ENCODE measurements at places on chromosomes 3 and 15.
A peak's percentile ranks its signal among the peaks of the same experiment; 100 is the strongest.

GRCh38 chr3:169145540-169146178, 517.9 kb downstream of the MECOM start:
- DNase-seq = no peak

DNA sequence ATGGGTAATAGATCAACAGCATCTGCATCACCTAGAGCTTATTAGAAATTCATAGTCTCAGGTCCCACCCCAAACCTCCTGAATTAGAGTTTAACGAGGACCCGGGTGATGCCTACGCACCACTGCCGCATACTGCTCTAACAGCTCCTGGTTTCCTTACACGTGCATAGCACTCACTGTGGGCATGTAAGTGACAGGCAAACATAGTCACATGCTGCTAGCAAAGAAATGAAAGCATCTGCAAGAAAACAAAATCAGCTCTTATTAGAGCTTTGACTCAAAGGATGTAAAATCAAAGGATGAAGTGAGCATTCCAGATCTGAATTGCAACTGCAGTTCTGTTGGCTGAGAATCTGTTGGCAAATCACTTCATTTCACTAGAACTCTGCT, 19.1 kb upstream of the RIOX2 start:
- no peak for DNase-seq

GRCh38 chr3:38618343-38618742, 31.1 kb downstream of the SCN5A start:
- DNase-seq = no peak

DNA sequence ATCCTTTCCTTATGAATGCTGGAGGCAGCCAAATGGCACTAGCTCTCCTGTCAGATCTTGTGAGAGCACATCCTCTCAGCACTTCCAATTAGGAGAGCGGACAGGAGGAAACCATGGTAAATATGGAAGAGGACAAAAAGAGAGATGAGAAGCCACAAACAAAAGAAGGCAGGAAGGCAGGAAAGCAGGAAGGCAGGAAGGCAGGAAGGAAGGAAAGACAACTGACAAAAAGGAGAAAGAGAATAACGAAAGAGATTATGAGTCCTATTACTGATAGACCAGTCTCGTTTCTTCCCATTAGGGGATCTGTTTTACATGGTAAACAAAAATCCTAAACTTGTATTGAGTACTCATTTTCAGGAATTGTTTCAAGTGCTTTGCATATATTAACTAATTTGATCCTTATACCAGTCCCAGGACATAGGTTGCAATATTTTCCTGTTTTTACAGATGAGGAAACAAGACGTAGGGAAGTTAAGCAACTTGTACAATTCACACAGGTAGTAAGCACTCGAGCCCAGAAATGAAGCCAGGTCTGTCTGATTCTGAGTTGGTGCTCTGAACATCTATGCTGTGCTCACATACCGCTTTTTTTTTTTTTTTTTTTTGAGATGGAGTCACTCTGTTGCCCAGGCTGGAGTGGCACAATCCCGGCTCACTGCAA, 4.2 kb downstream of the BCL2A1 start:
- DNase-seq = no peak

GRCh38 chr3:4805662-4806061, 173.6 kb upstream of the BHLHE40 start:
- DNase-seq = no peak

DNA sequence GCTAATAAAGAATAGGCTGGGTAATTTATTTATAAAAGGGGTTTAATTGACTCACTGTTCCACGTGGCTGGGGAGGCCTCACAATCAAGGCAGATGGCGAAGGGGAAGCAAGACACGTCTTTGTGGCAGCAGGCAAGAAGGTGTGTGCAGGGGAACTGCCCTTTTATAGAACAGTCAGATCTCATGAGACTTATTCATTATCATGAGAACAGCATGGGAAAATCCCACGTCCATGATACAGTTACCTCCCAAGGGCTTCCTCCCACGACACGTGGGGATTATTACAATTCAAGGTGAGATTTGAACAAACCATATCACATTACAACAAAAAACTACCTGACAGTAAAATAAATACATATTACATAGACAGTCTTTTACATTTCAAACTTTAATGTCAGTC, 414.9 kb downstream of the NAALADL2 start:
- DNase-seq = no peak

DNA sequence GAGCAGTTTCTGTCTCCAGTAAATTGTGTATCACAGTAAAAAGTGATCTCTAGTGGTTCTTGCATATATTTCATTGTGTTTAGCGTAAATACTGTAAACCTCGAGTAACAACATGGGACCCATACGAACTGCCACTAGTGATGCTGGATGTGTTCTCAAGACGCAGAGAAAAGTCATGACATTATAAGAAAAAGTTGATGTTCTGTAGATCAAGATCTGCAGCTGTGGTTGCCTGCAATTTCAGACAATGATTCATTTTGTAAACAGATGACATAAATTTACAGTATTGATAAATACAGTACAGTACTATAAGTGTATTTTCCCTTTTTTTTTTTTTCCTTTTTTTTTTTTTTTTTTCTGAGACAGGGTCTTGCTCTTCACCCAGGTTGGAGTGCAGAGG, 100.1 kb downstream of the DPH6 start:
- no peak for DNase-seq

GRCh38 chr3:138210528-138210927, 23.4 kb downstream of the ARMC8 start:
- DNase-seq = no peak

GRCh38 chr15:63597038-63597790, at the start of gene FBXL22:
FBXL22 (plus strand) TSS chr15:63597387; CDS start chr15:63597393, 6 bp downstream.
- peak; percentile 18 for DNase-seq

DNA sequence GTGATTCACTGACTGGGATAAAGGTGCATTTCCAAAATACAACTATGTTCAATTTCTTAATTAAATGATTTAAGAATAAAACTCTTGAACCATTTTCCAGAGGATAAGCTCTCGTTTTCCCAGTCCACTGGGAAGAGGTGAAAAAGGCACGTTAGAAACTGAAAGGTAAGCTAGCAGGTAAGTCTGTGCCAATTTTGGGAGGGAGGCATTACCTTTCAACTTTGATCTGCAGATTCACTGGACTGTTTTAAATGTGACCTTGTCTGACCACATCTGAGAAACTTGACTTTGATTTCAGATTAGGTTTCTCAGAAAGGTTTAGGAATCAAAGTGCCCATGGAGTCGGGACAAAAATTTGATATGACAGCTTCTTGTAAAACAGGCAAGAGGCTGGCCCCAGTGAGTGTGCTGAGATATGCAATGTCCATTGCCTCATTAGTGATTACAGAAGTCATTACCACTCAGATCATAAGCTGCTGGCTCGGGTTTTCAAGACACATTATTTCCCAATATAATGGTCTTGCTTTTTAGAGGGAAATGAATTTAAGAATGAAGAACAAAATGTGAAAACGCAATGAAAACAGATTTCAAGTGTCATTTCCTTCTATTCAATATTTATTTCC, 118.8 kb downstream of the ADAMTS9 start:
- no peak for DNase-seq

GRCh38 chr15:48645558-48646330, at the start of gene FBN1:
FBN1 (minus strand) TSS chr15:48645709; CDS start chr15:48644769, 940 bp downstream.
- no peak for DNase-seq

DNA sequence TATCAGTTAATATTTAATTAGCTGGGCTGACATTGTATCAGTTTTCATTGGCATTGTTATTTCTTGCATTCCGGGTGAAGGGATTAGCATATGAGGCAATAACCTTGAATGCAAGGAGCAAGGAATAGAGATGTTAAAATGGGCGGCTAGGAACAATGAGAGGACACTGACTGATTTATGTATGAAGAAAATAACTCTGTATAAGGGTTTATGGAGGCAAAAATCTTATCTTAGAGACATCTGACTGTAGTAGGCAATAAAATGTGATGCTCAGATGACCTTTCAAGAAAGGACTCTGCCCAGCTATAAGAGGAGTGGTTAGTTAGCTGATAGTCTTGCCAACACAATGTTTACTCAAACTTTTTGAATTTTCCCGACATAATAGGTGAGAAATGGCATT, 158.3 kb downstream of the EFHB start:
- no peak for DNase-seq

GRCh38 chr3:177418787-177419186, 221.5 kb upstream of the TBL1XR1 start:
- no peak for DNase-seq

- no peak for DNase-seq
Observed at GRCh38 chr3:151919446-151919845, 46.0 kb downstream of the SUCNR1 start.

DNA sequence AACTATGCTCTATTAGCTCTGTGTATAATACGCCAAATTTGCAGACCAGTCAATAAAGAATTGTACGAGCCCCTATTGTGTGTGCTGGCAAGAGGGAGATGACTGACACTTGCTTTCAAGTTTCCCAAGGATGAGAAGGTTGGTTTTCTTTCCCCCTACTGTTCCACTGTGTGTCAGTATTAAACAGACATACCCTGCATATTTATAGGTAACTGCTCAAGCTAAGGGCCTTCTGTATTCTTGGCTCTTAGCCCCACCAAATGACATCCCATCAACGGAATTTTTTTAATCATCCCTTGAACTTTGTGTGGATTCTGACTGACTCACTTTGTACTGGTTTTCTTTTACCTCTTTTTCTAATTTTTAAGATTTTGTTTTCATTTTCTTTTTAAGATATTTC, 60.6 kb upstream of the GYG1 start:
- no peak for DNase-seq

DNA sequence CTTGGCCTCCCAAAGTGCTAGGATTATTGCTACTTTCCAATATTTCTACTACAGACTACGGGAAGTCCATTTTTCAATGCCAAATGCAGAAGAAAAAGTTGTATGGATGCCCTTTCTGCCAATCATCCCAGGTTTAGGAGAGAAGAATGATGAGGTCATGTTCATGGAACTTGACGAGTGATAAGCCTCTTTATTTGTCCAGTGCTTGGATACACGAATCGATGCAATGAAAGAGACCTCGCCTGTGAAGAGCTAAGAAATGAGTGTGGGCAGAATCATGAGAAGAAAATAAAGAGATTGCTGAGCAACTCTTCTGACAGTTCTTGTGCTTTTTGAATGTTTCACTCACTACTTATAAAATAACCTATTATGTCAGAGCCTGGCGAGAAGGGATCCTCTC, 996 bp upstream of the SLC28A1 start:
- no peak for DNase-seq

DNA sequence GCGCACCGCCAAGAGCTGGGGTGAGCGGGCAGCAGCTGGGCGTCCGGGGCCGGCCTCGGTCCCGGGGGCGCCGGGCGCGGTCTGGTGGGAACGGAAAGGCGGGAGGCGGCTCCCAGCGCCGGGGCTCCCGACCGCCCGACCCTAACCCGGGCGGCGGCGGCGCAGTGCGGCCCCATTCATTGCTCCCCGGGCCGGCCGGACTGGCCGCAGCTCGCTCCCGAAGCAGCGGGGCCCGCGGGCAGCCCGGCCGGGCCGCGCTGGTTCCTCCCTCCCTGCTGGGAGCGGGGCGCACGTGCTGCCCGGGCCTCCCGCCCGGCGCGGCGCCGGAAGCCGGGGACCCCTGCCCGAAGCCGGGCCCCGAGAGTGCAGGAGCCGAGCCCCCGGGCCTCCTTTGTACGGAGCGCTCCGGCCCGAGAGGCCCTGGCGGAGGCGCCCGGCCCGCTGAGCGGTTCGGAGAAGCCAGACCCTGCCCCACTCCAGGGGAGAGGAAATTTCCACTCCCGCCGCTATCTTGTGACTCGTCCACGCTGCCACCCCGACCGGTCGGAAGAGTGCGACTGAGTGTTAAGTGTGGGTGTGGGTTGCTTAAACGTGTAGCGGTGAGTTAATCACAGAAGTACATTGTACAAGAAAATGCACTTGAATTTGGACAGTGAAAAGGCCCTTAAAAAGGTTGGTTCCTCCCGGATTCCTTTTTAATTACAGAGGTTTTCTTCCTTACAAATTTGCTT, 613 bp downstream of the ATP1B3 start:
- no peak for DNase-seq

DNA sequence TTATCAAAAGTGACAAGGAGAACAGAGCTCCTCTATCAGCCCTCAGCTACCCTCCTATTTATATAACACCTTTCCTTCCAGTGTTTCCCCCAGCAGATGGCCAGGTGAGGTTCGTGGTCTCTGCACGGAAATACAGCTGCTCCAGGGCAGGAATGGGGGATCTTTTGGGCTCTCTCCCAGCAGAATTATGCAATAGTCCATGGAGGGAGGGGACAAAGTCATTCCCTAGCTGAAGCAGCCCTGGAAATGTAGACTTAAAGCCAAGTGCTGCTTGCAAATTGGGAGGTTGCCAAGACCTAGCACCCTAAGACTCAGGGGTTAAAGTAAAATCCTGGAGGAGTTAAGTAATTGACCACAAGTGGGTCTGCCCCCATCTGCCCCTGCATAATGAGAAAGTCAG, 256.3 kb downstream of the LRTM1 start:
- no peak for DNase-seq

DNA sequence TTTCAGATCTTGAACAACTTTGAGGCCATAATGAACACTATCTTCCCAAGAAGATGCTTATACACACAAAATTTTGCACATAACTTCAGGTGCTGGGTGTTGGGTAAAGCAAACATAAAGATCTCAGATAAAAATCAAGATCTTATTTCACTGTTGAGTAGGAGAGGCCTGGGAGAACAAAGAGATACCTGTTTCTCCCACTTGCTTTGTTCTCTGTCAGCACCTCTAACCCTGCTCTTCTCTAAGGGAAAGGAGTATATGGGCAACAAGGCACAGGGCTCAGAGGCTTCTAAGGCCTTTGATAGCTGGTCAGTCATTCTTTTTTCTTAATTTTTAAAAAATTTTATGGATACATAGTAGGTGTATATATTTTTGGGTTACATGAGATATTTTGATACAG, 3.6 kb upstream of the GK5 start:
- DNase-seq = no peak

GRCh38 chr3:136258199-136258598, 8.1 kb downstream of the PCCB start:
- DNase-seq = no peak

GRCh38 chr3:31704591-31705179, 172.0 kb downstream of the STT3B start:
- DNase-seq = no peak

- DNase-seq = no peak
Observed at GRCh38 chr3:15794842-15795650, 2.7 kb downstream of the ANKRD28 start.

- DNase-seq = no peak
Observed at GRCh38 chr3:10205451-10206165, 40.9 kb downstream of the IRAK2 start.

GRCh38 chr3:13008155-13008995, 64.9 kb downstream of the IQSEC1 start:
- no peak for DNase-seq

GRCh38 chr3:12891985-12892839, 50.8 kb upstream of the RPL32 start:
- DNase-seq = peak; percentile 12

- no peak for DNase-seq
Observed at GRCh38 chr15:69279636-69280035, 19.1 kb upstream of the PAQR5 start.

- DNase-seq = no peak
Observed at GRCh38 chr3:18044971-18045880, 302.8 kb upstream of the TBC1D5 start.

- DNase-seq = no peak
Observed at GRCh38 chr15:25652704-25653103, 210.4 kb downstream of the ATP10A start.
